ENCODE measurements at places on chromosomes 12 and 14.
A peak's percentile ranks its signal among the peaks of the same experiment; 100 is the strongest.

DNA sequence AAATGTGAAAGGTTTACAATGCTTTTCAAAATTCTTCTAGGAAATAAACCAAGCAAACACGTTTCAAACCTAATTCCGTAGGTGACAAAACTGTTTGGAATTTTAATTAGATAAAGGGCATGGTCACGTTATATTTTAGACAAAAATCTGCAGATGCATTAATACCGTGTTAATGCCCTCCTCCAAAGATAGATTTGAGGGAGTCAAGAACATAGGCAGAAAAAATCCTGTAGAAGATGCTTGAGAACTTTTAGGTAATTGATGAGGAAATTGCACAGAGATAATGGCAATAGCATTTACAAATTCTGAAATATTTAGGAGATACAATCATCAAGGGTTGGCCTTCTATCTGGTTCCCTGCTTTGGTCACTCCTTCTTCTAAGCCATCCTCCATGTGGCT, 212.6 kb downstream of the TMTC3 start:
- no peak for DNase-seq

GRCh38 chr12:44780221-44780790, 95.8 kb downstream of the NELL2 start:
- DNase-seq: no peak

- DNase-seq: no peak
Measured at GRCh38 chr14:104931304-104931770, 6.7 kb downstream of the PLD4 start.

DNA sequence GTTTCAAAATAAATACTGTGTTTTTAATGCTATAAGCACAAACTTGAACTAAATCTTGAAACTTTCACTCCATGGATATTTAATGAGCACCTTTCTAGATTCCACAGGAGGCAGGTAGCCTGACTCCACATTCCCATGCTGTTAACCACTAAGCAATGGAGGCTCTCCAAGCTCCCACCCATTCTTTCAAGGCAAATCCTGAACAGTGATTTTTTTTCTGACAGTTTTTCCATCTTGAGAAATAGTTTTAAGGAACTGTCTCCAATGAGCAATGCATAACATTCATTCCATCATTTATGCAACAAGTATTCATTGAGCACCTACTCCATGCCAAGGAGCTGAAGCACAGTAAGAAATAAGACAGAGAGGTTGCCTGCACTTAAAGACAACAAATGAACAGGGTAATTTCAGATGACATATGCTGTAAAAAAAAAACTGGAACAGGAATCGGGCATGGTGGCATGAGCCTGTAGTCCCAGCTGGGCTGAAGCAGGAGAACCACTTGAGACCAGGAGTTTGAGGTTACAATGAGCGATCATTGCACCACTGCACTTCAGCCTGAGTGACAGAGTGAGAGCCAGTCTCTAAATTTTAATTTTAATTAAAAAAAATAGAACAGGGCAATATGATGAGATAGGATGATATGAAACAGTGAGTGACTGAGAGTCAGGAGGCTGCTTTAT, 102.3 kb upstream of the CPSF6 start:
- DNase-seq: no peak

GRCh38 chr12:644818-645552, 18.3 kb downstream of the NINJ2 start:
- DNase-seq: peak; percentile 24

DNA sequence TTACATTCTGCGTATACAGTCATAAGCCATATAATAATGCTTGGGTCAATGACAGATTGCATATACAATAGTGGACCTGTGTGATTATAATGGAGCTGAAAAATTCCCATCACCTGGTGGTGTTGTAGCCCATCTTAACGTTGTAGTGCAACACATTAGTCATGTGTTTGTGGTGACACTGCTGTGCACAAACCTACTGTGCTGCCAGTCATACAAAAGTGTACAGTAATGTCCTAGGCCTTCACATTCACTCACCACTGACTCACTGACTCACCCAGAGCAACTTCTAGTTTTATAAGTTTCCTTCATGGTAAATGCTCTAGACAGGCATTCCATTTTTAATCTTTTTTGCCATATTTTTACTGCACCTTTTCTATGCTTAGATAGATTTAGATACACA, 194.8 kb upstream of the SEL1L start:
- no peak for DNase-seq

- no peak for DNase-seq
Measured at GRCh38 chr12:115383668-115384067, 699.7 kb upstream of the TBX3 start.

- no peak for DNase-seq
Measured at GRCh38 chr12:51023625-51024382, 2.4 kb downstream of the SLC11A2 start.

GRCh38 chr14:51439896-51440295, 199.8 kb downstream of the TMX1 start:
- no peak for DNase-seq

- DNase-seq: no peak
Measured at GRCh38 chr12:104909761-104910160, 48.3 kb downstream of the SLC41A2 start.

DNA sequence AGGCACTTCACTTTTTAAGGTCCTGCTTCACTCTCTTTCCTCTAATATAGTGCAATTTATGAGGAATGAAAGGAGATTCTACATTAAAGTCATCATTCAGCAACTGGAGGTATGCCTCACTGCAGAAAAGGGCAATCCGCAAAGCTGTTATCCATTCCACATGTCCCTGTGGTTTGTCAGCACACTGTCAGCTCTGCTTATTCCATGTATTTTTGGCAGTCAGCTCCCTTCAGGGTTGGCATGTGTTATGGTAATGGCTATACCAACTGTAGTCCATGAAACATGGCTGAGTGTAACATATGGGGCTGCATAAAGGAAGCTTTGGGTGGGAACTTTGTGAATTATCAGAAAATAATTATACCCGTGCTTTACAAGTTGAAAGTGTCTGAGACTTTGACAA, 154.1 kb downstream of the GALC start:
- no peak for DNase-seq

DNA sequence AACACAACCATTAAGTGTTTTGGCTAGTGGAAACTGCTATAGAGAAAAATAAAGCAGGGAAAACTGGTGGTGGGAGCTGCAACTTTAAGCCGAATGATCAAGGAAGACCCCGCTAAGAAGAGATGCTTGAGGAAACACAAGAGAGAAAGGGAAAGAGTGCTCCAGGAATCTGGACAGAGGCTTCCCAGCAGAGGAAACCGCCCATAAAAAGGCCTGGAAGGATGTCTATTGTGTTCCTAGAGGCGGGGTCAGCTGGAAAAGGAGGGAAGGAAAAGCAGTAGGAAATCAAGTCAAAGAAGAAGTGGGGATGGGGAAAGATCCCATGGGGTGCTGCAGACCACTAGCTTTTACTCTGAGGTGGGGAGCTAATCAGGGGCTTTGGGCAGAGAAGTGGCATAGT, 12.4 kb downstream of the SLC2A13 start:
- DNase-seq: no peak

- no peak for DNase-seq
Measured at GRCh38 chr12:7143564-7143963, 13.4 kb downstream of the CLSTN3 start.

DNA sequence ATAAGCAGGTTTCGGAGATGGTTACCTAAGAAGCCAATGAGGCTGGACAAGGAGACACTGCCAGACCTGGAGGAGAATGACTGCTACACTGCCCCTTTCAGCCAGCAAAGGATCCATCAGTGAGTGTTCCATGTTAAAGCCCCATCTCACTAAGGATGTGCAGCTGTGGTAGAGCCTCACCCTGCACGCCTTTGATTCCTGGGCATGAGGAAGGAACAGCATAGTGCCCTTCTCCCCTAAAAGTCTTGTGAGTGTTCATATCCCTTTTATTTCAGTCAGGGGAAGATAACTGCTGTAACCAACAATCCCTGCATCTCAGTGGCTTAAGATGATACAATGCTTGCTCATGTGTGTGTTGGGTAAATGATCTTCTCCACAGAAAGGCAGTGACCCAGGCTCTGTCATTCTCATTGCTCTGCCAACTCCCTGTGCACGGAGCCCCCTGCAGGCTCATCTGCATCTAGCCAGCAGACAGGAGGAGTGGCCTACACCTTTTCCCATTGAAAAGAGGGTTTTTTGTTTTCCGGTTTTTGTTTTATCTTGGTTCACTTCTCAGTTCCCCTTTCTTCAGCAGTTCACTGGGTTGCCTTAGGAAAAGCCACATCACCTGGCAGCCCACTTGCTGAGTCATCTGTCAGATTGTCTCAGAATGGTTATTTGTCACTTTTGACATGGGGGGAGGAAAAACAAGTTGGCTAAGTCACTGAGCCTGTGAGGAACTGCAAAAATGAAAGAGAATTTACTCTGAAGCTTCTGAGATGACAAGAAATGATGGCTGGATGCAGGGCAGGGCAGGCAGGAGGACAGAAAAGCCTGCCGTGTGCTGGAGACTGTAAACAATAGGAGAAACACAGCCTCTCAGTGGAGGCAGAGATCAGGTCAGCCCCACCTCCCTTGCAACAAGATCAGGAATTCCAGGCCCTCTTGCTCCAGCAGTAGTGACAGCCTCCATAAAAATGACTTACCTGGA, 193.3 kb downstream of the ANO4 start:
- peak; percentile 73 for DNase-seq

- no peak for DNase-seq
Measured at GRCh38 chr14:96904201-96904600, 107.0 kb downstream of the VRK1 start.

DNA sequence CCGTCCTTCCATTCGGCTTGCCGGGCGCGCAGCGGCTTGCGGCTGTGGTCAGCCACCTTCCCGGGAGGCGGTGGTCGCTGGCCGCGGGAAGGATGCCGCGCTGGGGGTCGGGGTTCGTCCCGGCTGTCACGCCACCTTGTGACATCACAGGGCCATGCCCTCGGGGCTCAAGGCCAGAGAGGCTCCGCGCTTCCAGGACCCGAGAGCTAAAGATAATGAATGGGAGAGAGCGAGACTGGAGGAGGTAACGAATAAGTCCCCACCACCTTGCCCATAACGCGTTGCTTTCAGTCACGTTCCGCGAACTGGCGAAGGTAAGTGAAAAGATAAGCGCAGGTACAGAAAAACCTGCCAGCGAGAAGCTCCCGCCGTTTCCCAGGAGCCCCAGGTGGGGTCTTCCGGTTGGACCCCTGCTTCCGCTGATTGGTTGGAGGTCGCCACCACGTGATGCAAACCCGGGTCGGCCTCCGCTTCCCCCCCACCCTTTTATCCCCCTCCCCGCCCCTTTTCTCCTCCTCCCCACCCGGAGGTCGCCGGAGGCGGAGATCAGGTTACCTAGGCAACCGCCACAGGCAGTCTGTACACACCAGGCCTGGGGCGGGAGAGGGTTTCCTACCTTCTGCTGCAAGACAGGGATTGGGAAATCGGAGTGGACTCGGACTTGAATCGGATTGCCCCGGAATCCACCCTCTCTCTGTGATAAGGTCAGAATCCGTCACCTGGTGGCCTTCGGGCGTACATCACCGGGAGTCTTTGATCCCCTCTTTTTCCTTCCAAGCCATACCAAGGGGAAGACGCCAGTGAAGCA, at the start of gene LRRC9:
Gene LRRC9 (plus strand): TSS at position 575 of the 808 bp plus-strand sequence.
- no peak for DNase-seq

DNA sequence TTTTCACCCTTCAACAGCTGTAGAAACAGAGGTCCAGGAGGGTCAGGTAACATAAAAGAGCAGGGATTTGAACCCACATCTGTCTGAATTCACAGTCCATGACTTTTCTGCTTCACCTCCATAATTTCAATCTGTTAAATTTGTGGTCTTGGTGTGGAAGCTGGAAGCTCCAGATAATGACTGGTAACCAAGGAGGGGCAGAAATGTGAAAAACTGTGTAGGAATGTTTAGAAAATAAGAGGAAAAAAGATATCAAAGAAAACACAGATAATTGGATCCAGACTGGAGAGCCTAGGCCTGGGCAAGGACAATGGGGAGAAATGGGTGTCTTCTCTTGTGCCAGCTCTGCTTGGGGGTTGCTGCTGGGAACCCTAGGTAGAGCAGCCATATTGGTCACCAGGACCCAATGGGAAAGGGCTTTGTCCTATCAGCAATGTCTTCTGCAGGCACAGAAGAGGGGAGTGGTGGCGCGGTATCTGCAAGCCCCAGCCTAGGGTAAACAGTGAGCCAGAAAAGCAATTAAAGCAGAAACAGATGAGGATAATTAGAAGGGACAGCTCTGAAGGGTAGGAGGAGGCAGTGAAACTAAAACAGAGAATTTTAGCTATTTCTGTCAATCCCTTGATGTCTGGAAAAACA, 54.3 kb upstream of the CCDC91 start:
- no peak for DNase-seq

DNA sequence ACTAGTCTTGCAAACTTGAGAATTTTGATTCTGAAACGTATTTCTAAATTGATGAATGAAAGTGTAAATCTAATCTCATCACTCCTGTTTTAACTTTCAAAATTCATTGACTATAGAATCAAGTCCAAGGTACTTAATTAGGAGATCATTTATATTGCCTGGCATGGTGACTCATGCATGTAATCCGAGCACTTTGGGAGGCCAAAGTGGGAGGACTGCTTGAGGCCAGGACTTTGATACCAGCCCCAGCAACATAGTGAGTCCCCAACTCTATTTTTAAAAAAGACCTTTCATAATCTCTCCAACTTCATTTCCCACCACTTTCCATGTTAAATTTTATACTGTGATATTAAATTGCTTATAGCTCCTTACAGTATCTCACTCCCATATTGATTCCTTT, 3.0 kb upstream of the MIPOL1 start:
- DNase-seq: no peak

- DNase-seq: no peak
Measured at GRCh38 chr14:104477117-104477623, 102.4 kb upstream of the C14orf180 start.
